ENCODE measurements at places on chromosomes 11 and 22.

DNA sequence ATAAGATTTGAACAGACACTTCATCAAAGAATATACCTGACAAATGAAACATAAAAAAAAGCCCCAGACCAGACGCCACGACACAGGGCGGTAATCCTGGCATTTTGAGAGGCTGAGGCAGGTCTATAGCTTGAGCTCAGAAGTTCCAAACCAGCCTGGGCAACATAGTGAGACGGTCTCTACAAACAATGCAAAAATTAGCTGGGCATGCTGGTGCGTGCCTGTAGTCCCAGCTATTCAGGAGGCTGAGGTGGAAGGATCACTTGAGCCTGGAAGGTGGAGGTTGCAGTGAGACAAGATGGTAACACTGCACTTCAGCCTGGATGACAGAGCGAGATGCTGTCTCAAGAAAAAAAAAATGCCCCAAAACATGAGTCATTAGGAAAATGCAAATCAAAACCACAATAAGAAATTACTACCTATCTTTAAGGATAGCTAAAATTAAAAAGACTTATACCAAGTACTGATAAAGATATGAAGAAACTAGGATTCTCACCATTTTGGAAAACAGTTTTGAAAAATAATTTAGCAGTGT, 91.7 kb upstream of the GRAMD1B start:
- DNase-seq: no peak

DNA sequence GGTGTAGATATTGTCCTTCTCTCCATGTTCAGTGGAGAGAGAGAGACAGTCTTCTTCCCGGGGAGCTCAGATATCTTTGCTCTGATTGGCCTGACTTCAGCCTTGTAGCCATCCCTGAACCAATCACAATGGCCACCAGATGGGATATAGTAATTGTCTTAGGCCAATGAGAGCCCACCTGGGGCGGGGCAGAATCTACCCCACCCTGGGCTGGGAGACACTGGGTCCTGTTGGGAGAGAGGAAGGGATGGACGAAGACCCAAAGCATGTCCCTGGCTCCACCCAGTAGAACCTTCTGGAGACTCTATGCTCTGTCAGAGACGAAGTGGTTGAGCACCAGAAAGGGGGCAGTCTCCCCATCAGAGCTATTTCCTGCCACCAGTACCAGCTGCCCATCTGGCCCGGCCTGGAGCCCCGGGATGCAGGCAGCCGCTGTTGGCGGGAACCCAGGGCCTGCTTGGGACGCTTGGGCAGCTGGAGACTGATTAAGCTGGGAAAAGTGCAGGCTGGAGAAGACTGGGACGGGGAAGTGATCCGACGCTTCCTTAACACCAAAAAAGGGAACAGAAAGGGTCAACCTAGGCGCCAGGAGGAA, 31.6 kb upstream of the CBX7 start:
- DNase-seq: no peak

GRCh38 chr11:42243385-42243784, 783.9 kb upstream of the LRRC4C start:
- DNase-seq: no peak

GRCh38 chr11:69431136-69431535, 50.3 kb upstream of the LINC01488 start:
- no peak for DNase-seq

Measured in stimulated activated CD4-positive, alpha-beta T cell treated with anti-CD3 and anti-CD28 coated beads, TNF-alpha, amount 100 ng/mL, for 1 hour (primary cell).